ELF-1 (cell line): ENCODE measurements at places on chromosomes 5 and 9.

DNA sequence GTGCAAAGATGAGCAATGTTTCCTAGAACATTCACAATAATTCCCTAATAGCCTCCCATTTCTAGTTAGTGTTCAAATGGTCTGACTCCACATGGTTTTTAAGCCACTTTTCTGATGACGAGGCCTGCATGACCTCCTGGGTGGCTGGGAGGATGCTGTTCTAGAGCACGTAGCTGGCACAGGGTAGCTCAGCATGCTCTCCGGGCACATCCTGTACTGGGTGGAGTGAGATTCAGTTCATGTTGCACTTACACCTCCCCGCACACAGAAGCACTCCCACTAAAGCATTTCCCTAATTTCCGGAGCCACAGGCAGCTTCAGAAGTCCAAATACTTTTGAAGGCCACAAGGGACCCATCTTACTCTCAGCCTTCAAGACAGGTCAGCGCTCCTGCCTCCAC, 159.8 kb upstream of the LHFPL2 start:
- DNase-seq, result no peak

DNA sequence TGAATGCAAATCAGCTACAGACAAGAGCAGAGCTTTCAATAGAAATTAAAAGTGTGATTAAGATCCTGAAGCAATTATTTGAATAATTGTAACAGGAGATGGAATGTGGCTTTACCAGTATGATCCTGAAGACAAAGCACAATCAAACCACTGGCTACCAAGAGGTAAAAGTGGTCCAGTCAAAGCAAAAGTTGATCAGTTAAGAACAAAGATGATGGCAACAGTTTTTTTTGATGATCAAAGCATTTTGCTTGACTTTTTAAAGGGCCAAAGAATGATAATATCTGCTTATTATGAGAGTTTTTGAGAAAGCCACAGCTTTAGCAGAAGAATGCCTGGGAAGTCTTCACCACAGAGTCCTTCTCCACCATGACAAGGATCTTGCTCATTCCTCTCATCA, 409.2 kb downstream of the CSNK1G3 start:
- DNase-seq, result no peak

- DNase-seq, result no peak
Observed at GRCh38 chr5:173648308-173648866, 31.9 kb upstream of the BOD1 start.

- DNase-seq, result peak; percentile 73
Observed at GRCh38 chr9:133534346-133535291, at the start of gene ADAMTSL2. Gene ADAMTSL2 (plus strand): TSS chr9:133534704. CDS start chr9:133536713, 2,009 bp downstream.

DNA sequence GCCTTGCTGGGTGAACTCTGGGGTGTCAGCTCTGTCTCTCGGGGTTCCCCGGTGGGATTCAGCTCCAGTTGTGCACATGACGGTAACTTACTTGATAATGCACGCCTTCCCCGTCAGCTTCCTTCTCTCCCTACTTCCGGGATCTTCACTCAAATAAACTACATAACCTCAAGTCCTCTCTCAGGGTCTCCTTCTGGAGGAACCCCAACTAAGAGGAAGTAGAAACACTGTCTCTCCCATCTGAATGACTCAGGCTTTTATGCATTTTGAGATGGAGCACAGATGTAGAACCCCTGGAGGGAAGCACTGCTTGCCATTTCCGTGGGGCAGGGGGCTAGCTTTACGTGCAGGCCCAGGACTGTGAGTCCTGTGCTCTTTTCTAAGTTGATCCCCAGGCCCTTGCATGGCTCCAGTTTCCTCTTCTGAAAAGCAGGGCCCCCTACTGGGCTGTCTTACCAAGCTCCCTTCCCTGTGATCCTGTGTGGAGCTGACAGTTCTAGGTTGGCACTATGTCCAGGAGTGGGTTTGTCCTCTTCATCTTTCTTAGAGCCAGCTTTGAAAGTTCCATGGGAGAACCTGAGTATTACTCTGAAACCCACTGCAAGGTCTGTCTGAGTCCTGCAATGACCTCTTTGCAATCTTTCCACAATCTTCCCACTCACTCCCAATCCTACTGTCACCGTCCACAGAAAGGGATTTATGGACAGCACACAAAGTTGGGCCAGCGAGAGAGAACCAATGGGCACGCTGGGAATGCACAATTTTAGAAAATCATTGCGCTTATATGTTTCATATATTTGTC, 17.7 kb downstream of the S1PR3 start:
- no peak for DNase-seq

DNA sequence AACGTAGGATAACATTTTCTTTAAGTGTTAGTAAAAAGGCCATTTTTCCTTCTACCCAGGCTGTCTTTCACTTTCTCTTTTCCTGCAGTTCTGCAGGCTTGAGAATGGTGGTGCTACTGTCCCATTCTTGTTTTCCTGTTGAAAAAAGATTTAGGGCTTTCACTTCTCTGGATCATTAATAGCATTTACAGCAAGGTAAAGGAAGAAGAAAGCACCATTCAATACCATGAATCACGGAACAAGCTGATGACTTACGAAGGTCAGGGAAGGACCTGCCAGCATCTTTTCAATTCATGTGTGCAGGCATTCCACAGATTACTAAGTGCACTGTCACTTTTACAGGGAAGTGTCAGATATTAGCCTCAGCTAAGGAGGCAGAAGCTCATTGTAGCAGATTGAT, 292.8 kb downstream of the YTHDC2 start:
- peak; percentile 30 for DNase-seq

DNA sequence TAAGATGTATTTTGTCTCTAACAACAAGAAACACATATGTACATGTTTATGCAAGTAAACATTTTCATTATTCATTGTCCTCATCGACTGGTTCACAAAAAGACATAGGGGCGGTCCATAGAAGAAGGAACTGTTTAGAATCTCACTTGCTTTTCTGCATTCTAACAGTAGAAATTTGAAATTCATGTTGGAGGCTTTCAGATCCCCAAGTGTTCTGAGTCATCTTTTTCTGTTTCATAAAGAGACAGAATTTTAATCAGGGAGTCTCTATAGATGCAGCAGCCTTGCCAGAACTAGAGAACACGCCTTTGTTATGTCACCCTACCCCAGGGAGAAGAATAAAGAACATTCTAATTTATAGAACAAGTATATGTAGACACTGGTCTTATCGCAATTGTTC, 324.3 kb downstream of the GABRG2 start:
- no peak for DNase-seq

DNA sequence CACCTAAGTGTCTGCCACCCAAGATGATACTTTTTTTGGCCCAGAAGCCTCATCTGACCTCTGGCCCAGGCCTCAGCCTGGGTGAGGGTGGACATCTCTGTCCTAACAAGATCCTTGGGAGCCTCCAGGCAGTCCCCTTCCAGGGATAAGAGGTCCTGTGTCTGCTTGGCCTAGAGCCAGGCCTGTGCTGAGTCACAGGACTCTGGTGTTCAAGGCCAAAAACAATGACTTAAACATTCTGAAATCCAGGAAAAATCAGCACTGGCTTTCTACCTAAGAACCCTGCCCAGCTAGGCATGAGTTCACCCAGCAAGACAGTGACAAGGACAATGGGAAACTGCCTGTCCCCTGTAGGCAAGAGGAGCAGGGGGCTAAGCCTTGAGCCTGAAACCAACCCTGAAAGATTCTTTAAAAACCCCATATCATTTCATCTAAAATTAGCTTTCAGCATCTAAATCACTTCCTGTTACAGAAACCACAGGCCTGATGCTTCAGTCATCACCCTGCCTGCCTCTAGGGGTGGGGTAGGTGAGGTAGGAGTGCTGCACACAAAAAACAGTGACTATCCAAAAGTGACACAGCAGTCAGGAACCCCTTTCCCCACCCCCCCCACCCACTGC, 29.9 kb downstream of the CSF2 start:
- no peak for DNase-seq

DNA sequence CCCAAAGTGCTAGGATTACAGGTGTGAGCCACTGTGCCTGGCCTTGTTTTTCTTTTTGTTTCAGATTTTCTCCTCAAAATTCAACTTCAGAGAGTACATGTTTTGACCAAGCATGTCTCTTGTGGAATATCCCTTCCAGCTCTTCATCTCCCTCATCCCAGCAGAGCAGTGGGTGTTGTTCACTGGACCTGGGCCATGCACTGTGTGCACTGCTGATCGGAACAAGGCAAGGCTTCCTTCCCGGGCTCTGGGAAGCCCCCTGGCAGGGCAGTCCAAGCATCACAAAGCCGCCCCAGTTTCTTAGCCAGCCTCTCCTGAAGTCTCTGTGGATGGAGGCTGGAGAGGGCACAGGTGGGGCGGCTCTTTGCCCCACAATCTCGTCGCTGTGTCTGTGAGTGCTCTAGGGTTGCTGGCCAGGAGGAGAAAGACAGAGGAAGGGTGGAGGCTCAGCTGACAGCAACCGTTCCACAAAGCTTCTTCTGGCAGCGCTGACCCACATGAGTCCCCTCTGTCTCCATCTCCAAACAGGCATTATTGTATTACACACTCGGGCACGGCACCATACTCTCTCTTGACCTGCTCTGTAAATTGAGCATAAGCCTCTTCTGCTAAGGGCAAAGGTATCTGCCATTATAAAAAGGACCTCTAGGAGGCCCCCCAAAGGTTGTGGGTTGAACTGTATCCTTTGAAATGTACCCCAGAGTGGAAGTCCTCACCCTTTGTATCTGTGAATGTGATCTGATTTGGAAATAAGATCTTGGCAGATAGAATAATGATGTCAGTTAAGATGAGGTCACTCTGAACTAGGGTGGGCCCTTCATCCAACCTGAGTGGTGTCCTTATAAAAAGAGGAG, 89.6 kb downstream of the TARS1 start:
- DNase-seq, result no peak

DNA sequence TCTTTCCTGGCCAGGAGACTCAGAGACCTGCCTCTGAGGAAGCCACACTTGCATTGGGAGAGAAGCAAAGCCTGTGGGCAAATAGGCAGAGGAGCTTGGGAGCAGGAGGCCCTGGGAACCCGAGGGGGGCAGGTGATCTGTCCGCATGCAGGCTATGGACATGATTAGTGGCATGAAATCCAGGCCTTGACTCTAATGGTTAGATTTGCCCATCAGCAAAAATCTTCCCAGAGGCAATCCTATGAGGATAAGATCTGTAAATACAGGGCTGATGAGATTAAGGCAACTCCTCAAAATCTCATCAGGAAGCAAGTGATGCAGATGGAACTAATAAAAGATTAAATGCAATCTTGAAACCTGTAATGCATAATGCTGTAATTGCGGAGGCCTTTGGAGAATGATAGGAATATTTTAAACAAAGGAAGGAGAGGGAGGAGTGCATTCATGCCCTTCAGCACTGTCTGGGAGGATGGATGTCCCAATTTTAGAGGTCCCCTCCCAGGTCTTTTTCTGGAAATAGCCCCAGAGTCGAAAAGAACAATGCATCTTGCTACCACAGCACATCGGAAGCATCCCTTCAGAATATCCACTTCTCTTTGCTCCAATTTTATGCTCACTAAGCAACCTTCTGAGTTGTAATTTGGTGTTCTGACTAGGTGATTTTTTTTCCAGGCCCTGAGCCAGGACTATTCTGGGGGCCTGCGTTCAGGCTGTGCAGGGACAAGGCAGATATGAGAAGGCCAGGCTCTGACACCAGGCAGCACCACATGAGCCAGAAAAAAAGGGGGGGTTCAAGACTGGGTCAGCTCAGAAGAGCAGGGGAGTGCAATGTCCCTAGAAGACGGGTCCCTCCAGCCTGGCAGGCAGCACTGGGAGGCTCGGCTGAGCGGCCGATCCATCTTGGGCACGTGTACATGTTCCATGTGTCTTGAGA, 66.5 kb downstream of the MED10 start:
- no peak for DNase-seq

- no peak for DNase-seq
Observed at GRCh38 chr5:76152161-76152560, 69.0 kb downstream of the SV2C start.

DNA sequence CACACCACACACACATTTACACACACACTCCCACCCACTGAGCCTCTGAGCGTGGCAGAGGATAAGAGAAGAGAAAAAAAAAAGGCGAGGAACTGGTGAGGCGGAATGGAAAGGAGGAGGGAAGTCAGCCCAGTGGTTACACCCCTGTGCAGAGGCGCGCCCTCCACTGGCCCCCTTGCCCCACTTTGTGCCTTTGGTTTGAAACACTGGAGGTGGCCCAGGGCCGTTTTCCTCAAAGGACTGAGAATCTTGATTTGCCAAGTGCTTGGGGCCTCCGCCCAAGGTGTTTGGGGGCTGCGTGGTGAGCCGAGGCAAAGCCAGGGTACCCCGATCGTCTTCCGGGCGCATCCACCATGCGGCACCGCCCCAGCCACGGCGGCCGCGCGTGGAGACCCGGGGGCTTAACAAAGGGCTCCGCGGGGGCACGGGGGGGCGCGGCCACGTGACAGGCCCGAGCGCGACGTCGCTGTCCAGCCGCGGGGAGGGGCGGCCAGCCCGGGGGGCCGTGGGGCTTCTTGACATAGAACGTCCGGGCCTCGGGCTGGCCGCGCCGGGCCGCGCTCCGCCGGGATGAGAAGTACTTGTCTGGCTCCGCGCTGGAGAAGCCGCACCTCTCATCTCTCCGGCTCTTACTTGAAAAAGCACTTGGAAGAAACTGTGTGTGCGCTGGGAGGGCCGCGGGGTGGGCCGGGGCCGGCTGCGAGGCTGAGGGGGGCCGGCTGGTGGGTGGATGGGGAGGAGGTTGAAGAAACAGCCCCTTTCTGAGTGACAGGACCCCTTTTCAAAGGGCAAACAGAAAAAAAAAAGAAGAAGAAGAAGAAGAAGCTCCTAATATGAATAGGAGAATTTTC, 21.0 kb downstream of the NR2F1 start:
- no peak for DNase-seq

- DNase-seq, result no peak
Observed at GRCh38 chr9:98774746-98775145, 21.6 kb downstream of the ANKS6 start.

DNA sequence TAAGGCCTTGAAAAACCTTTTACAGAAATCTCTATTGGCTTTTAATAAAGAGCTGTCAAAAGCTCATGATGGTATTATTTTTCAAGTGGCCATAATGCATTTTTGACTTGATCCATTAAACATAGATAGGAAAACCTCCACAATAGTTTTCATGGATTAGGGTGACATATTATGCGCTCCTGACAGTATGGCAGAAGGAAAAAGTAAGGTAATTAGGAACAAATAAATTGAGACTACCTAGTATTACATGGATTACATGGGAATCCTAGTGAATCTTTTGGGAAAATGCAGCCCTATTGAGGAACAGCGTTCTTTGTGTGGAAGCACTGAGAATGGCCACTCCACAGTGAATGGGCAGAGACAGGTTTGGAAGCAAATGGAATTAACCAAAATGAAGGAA, 171.2 kb downstream of the TRPM3 start:
- DNase-seq, result no peak

DNA sequence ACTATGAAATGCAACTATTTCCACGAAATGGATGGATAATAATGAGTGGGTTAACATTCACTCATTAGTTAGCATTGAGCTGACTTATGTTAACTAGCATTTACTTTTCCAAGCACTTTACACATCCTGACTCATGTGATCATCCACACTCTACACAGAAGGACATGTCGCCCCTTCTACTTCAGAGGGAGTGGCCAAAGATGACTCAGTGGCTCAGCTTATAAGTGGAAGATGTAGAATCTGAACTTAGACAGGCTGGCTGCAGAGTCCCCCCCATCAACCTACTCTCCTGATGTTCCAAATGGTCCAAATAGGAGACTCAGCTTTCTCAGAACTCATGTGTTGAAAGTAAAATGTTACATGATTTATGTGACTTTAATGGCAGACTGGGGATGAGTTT, 146.0 kb downstream of the ADCY2 start:
- no peak for DNase-seq

- DNase-seq, result no peak
Observed at GRCh38 chr9:129040113-129040643, 3.8 kb downstream of the MIGA2 start.
